ENCODE measurements at places on chromosomes 16 and 17.

DNA sequence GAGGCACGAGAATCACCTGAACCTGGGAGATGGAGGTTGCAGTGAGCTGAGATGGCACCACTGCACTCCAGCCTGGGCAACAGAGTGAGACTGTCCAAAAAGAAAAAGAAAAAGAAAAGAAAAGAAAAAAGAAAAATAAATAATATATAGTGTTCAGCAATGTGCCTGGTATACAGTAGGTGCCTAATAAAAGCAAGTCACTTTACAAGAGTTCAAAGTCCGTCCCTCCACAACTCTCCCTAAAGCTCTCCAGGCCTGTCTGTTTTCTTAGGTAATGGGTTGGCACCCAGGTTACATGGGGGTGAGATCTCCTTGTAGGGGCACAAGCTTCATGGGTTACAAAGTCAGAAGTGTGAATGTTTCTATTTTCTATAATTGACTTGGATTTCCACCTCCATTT lies 16.6 kb upstream of the ANKRD40CL start:
- DNase-seq = no peak

DNA sequence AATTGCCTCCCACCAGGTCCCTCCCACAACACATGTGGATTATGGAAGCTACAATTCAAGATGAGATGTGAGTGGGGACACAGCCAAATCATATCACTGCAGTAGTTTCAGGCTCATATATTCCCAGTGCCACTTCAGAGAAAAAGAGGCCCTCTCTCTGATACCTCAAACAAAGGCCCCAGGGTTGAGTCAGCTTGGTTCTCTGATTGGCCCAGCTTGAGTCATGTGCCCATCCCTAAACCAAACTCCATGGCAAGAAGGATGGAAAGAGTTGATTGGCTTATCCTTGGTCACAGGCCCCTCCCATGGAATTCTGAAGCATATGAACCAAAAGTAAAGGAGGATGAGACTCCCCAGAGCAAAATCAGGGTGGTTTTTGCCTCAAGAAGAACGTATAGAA lies 75.9 kb upstream of the IRX6 start:
- no peak for DNase-seq

DNA sequence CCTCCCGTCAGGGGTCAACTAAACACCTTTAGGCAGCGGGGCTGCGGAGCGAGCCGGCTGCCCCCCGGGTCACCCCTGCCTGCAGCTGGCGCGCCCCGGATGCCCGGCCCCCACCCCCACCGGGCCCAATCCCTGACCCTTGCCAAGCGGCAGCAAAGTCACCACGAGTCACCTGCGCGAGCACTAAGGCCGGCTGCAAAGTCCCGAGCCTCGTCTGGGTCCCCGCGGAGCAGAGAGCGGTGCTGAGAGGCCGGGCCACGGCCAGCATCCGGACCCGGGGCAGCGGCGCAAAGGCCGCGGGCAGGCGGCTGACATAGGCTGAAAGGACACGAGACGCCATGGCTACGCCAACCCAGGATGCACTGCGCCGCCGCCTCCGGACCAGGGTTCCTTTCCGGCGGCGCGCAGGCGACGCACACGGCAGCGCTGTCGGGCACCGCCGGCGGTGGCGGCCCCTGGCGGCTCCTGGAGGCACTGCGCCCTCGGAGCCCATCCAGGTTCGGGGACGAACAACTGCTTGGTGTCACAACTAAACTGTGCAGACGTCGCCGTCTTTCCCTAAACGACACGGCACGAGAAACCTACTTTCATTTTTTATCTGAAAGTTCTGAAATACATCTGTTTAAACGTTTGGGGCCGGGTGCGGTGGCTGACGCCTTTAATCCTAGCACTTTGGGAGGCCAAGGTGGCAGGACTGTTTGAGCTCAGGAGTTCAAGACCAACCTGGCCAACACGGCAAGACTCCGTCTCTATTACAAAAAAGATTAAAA lies at the start of gene NDUFAB1:
TSS of gene NDUFAB1 (minus strand) at position 366 of the 770 bp plus-strand sequence. CDS start at position 340, 26 bp downstream.
- peak; percentile 96 for DNase-seq

- DNase-seq = no peak
Measured at GRCh38 chr17:39225959-39226683, 376 bp upstream of the STAC2 start.

- DNase-seq = no peak
Measured at GRCh38 chr17:1612400-1612799, 16.2 kb downstream of the SLC43A2 start.

- no peak for DNase-seq
Measured at GRCh38 chr16:83390759-83391158, 417.0 kb upstream of the HSBP1 start.

GRCh38 chr17:73139296-73139695 lies 25.5 kb upstream of the SSTR2 start:
- DNase-seq = no peak

DNA sequence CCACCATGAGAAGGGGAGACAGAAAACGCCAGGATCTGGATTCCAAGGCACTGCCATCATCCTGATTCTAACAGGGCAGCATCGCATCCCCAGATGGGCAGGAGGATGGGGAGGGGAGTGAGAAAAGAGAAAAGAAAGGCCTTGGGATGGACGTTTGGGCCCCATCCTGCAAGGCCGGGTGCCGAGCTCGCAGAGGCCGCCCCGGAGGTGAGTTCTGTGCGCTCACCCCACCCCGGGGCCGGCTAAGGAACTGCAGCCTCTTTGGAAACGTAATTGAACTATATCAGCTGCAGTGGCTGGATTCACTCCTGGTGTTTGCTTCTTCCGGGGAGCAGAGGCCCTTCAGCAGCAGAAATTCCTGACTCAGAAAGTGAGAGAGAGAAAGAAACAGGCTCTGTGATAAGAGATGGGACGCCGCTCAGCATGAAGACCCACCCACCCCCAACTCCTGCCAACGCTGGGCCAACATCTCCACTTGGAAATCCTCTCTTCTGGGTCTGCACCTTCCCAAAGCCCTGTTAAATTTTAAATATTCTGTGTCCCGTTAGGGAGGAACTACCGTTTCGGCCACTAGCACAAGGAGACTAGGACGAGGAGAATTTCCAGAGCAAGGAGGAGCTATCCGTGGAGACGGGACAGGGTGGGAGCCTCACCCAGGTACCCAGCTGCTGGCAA lies 8.5 kb upstream of the SSTR2 start:
- DNase-seq = peak; percentile 82

DNA sequence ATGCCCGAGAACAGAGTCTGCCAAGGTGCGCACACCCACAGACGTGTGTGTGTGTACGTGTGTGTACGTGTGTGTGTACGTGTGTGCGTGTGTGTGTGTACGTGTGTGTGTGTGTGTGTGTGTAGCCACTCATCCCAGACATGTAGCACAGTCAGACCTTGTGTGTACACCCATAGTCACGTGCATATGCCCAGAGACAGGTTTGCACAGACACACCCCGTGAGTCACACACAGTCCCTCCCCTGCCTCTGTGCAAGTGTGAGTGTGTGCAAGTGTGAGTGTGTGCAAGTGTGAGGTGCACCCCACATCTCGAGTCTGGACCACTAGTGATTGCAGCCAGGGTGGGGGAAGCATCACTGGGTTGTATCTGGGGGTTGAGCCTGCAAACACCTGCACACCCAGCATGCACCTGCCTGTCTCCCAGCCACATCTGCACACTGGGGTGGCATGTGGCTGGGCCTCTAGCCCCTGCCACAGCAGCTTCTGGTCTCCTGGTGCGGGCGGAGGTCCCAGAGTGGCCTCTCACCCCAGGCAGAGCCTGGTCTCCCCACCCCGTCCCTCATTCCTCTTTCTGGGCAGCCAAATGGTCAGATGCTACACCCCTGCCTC lies 23.6 kb downstream of the BAHCC1 start:
- DNase-seq = no peak

DNA sequence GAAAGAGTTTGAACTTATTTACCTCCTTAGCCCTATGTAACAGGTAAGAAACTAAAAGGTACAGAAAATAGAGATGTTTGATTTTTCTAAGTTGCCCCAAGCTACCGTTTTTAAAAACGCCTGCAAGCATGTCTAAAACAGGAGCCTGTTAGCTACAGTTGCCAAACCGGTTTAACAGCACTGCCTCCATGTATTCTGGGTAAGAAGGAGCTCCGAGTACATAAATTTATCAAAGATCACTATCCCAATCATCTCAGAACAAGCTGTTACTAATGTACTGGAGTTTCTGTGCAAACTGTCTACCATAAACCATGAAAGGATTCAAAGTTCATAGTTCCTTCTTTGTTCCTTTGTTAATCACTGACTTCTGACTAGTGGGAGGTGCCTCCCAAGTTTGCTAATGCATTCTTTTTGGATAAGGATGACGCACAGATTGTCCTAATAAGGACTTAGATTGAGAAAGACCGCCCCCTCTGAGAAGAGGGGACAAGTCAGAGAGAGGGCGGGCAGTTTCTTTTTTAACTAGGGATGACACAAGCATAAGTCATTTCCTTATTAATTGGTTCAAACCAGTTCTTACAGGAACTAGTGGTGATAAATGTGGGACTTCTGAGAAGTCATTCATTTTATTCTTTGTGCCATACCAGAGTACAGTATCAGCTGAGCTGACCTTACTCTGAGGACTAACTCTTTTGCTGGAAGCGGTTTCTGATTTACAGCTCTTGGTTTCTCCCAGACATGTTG lies 55.3 kb downstream of the TUBD1 start:
- DNase-seq = peak; percentile 99
